ENCODE measurements at places on chromosomes 7 and 10.

GRCh38 chr10:85545874-85546273, 820.7 kb downstream of the GRID1 start:
- no peak for DNase-seq

DNA sequence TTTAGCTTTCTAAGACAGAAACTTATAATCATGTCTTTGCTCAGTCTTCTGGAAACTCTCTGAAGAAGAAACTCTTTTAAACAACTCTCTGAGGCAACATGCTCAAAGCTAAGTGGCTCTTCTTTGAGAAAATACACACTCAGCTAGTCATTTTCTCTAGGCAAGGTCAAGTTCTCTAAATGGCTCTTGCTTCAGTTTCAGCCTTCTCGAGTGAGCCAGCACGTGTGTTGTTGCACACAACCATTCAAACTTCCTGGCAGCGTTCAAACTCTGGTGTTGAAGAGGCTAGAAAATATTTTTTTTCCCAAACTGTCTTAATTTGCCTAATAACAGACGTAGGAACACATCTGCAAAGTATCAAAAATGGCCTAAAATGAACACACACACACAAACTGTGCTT, 129.1 kb downstream of the THSD7A start:
- no peak for DNase-seq

DNA sequence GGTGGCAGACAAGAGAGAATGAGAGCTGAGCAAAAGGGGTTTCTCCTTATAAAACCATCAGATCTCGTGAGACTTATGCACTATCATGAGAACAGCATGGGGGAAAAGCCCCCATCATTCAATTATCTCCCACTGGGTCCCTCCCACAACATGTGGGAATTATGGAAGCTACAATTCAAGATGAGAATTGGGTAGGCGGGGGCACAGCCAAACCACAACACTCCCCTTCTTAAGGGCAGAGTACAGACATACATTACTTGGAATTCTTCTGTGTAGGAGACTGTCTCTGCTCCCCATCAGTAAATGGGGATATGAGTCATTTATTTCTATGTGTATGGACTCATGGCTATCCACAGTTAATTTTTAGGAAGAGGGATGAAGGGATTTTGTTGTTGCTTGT, 31.2 kb downstream of the FAM171A1 start:
- no peak for DNase-seq

DNA sequence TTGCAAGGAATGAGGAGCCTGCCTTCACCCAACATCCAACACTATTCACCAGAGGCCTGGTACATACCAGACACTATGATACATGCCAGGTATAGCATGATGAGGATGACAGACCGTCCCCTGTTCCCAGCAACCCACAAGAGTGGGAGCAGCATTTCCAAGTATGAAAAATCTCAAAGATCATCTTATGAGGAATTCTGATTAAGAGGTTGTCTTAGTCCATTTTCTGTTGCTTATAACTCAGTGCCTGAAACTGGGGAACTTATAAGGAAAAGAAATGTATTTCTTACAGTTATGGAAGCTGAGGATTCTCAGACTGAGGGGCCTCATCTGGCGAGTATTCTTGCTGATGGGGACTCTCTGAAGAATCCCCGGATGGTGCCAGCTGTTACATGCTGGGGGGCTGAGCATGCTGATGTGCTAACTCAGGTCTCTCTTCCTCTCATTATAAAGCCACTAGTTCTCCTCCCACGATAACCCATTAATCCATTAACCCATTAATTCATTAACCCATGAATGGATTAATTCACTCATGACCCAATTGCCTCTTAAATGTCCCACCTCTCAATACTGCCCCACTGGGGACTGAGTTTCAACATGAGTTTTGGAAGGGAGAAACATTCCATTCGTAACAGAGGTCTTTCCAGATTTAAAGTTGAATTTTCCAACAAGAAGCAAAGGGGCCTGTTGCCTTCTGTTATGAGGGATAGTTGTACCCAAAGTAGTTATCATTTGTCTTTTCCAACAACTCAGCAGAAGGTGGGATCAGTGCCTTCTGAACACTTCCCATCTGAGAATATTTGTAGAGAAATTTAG, 173.9 kb downstream of the HERPUD2 start:
- DNase-seq, result no peak

DNA sequence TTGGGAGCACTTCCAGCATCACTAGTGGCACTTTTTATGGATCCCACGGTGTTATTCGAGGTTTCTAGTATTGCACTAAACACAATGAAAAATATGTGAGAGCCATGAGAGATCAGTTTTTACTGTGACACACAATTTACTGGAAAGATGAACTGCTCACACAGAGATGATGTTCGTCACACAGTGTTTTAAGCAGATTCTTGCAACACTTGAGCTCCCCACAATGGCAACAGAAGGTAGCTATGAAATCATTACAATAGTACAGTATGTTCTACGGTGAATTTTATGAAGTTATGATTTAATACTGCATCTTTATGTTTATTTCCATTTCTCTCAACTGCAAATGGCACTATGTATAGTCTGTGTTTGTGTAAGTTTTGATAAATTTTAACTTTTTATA, 27.4 kb upstream of the ENTPD1 start:
- DNase-seq, result no peak

GRCh38 chr10:74521526-74521925, 304.9 kb upstream of the KAT6B start:
- no peak for DNase-seq

GRCh38 chr7:140235114-140235513, 58.3 kb upstream of the KDM7A start:
- DNase-seq, result no peak

- DNase-seq, result no peak
Observed at GRCh38 chr7:82404652-82405051, 38.9 kb downstream of the CACNA2D1 start.

DNA sequence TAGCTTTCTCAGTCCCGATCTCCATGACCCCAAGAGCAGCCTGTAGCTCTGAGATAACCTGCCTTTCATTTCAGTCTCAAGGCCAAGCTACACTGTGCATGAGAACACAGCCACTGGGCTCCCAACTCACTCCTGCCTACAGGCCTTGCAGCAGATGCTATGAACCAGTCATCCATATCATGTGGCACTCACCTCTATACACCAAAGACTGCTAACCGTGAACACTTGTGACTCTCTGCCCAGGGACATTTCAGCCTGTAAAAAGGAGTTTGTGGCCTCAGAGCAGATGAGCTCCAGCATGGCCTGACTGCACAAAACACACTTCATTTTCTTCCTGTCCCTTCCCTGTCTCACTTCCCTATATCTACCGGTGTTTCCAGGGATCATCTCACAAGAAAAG, 56.9 kb upstream of the NPY start:
- no peak for DNase-seq

- DNase-seq, result no peak
Observed at GRCh38 chr7:16647435-16647960, 1.5 kb downstream of the BZW2 start.

- DNase-seq, result no peak
Observed at GRCh38 chr10:31972519-31973041, 43.9 kb upstream of the ARHGAP12 start.

DNA sequence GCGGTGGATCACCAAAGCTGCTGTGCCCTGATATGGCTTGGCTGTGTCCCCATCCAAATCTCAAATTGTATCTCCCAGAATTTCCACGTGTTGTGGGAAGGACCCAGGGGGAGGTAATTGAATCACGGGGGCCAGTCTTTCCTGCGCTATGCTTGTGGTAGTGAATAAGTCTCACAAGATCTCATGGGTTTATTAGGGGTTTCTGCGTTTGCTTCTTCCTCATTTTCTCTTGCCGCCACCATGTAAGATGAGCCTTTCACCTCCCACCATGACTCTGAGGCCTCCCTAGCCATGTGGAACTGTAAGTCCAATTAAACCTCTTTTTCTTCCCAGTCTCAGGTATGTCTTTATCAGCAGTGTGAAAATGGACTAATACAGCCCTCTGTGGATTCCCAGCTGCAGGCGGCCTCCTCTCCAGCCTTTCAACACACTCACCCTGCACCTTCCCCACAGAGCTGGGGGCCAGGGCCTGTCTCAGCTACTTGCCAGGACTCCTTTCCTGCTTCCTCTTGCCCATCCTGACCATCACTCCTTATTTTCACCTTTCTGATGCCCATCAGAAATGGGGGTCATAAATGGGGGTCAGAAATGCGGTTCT, 57.2 kb upstream of the TOMM7 start:
- DNase-seq, result no peak

DNA sequence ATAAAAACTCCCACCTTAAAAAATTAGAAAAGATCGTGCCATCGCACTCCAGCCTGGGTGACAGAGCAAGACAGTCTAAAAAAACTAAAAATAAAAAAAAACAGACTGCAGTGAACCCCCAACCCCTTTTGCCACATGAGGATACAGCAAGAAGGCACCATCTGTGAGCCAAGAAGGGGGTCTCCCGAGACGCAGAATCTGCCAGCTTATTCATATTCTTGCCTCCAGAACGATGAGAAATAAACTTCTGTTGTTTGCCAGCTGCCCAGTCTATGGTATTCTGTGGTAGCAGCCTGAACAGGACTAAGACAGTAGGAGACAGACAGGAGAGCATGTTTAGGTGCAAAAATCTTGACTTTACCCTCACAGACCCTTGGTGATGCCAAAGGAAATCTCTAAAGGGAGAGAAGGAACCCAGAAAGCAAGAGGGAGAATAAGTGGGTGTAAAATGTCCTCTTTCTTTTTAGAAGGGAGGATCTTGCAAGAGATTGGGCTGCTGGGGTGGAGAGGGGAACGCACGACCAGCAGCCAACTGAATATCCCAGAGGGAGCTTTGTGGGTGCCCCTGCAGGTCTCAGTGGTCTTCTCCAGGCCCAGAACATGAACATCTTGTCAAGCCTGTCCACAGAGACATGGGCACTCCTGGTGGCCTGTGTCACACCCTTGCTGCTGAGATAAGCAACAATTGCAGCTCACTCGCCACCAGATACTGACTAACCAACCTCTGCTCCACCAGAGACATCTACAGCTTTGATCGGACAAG, 400.7 kb upstream of the FOXK1 start:
- no peak for DNase-seq

DNA sequence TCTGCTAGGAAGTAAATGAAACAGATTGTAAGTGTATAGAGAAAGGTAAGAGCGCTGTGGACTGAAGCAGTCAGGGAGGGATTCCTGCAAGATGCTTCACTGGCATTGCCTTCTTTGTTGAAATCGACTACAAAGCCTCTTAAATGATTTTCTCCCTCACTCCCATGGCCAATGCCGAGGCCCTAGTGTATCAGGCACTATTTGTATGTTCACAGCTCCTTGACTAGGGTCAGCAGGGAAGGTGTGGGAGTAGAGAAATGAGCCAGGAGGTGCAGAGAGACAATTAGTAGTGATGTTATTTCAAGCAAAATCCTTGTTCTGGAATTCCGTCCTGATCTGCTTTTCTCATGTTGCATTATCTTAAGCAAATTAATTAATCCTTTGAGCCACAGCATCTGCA, 22.9 kb upstream of the DUSP5 start:
- no peak for DNase-seq

DNA sequence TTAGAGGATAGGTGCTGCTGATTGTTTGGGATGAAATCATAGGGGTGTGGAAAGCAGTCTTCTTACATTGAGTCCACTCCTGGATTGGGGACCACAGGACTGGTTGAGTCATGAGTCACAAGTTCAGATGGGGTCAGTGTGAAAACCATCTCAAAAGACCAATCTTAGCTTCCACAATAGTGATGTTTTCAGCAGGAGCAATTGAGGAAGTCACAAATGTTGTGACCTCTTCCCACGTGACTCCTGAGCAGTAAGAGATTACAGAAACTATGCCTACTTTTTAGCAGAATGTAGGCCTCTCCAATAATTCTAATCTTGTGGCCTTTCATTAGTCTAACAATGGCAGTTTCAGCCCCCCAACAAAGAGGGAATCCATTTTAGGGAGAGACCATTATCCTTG, 256.9 kb upstream of the CDC14C start:
- DNase-seq, result no peak

DNA sequence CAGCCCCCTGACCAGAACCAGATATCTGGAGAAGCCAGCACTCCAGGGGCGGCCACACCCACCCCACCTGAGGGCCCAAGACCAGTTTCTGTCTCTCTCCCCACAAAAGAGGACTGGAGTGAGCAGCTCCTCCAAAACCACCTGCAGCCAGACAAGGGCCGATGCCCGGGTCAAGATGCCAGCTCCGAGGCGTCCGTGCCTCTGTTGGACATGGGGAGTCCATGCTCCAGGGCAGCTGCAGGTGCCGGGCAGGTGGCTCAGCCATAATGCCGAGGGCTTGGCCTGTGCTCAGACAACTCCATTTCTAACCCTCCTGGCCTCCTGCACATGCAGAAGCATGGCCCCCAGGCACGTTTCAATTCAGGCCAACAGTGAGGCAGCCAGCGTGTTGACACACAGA, 234.6 kb downstream of the MAD1L1 start:
- no peak for DNase-seq

GRCh38 chr10:4939224-4940072, 23.8 kb upstream of the AKR1C1 start:
- no peak for DNase-seq

- no peak for DNase-seq
Observed at GRCh38 chr10:92404612-92405418, 113.8 kb downstream of the MARCHF5 start.

- DNase-seq, result no peak
Observed at GRCh38 chr7:129952086-129952652, 591 bp downstream of the UBE2H start.

GRCh38 chr7:1942243-1942940, 272.3 kb downstream of the ELFN1 start:
- DNase-seq, result no peak

DNA sequence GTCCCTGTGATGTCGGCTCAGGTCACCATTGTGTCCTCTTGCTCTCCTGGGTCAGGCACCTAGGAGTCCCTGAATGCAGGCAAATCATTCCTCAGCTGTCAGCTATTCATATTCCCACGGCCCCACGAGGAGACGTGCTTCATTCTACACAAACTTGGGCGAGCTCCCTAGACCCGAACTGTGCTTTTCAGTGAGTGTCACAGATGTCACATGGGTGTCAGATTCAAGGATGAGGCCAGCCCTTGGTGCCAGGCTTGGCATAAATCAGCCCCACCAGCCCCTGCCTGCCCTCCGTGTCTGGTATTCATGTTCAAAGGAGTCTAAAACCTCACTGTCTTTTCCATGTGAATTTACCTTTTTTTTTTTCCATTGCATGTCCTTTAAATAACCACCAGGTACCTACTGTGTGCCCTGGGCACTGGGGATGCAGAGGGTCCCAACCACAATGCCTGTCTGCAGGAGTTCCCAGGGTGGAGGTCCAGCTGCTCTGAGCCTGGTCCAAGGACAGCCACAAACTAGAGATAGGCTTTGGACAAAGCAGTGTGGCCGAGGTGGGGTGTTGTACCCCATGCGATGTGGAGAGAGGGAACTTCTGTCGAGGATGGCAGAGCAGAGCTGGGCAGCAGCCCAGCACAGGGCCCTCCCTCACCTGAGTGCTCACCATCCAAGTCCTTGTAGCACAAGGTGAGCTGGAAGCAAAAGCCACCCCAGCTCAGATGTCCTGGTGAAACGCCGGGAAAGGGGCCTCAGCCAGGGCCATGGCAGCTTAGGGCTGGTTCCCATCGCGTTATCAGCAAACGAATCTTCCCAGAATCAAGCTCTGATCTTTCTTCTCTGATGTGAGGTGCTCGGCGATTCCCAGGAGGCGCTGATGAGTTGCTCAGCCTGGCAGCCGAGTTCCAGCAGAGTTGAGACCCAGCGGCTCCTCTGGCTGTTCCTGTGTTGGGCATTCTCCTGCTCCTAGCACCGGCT, 611.9 kb downstream of the PTPRN2 start:
- no peak for DNase-seq
